ENCODE measurements at places on chromosomes 13 and 19. TPM values are rescaled to one million over a fixed set of nuclear protein-coding genes. Genes with fewer than 3 reads are reported as not detected.

LIM2 gene
- total RNA-seq: not detected

CYP2A6 gene
- not detected for total RNA-seq

SERTM1 gene
- not detected for total RNA-seq

CYP4F8 gene
- under 0.01 TPM for total RNA-seq

TYROBP gene
- not detected for total RNA-seq

PIH1D1 gene
- total RNA-seq: 107 TPM

ATP8A2 gene
- under 0.01 TPM for total RNA-seq

KLC3 gene
- total RNA-seq: not detected
